ENCODE measurements at places on chromosomes 5 and 9.
A peak's percentile ranks its signal among the peaks of the same experiment; 100 is the strongest.

DNA sequence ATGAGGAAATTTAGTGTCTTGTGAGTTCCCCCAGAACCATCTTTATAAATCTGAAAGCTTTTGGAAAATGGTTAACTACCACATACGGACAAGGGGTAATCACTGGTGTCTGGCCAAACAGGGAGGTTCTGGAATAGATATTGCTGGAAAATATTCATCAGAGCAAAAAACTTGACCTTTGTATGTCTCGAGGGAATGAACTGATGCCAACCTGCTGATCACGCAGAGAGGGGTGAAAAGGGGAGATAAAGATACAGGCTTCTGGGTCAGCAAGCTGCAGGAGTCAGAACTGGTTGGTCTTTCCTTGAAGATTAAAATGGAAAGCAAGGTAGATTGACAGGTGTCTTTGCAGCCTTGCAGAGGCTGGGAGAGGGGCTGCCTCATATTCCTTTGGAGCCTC, 35.5 kb downstream of the PSAT1 start:
- no peak for DNase-seq

DNA sequence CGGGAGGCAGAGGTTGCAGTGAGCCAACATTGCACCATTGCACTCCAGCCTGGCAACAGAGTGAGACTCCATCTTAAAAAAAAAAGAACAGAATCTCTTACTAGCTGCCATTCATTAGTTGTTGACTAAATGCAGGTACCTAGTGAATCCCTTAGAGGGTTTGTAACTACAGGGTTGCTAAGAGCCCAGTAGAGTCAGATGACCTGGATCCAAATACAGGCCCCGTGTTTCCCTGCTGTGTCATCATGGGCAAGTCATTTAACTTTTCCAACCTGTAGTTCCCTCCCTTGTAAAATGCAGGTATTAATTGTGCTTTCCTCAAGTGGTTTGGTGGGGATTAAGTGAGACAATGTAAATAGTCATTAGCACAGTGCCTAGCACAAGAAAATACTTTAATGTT, 32.8 kb downstream of the PLAC8L1 start:
- DNase-seq = no peak

DNA sequence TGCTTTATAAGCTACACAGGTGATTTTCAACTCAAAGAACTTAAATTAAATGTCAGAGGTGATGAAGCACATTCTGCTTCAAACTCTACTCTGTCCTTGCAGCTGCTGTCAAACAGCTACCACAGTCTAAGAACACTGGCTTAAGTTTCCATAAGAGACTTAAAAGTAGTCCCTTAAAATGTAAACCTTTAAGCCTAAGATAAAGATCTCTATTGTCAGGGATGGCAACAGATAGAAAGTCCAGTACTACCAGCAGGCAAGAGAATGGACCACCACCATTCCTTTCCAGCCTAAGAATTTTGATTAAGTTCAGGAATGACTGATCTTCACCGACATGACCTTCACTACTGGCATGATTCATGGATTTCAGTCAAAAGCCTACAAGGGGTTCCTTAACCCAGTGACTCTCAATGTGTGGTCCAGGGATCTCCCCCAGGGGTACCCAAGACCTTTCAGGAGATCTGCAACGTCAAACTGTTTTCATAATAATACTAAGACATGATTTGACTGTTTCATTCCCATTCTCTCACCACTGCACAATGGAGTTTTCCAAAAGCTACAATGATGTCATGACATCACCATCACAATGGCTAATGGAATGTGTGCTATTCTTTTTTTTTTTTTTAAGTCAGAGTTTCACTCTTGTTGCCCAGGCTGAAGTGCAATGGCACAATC, 41.1 kb upstream of the PLPP6 start:
- no peak for DNase-seq

GRCh38 chr5:170225326-170226128, 7.3 kb upstream of the C5orf58 start:
- peak; percentile 79 for DNase-seq

- DNase-seq = no peak
These were observed 8.2 kb upstream of the CRHBP start for GRCh38 chr5:76944638-76945037.

DNA sequence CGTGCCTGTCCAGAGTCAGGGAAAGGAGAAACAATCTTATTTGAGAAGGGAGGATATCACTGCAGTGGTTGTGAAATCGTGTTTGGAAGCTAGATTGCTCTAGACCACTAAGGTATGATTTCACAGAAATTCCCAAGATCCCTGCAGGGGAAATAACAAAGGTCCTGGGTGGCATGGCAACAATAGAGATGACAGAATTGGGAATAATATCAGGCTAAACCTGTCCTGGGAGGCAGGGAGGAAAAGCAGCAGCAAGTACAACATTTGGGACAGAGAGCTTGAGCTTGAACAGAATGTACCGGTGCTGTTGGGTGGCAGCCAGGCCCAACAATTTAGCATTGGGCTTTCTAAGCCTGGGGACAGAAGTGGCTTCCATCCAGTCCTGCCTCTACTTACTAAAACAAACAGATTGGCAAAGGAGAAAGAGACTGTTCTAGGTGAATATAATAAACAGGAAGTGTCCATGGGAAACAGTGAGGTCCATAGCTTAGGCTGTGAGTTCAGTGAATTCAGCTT, 17.0 kb upstream of the ARHGAP26 start:
- DNase-seq = no peak

- DNase-seq = no peak
These were observed 619.0 kb downstream of the CDH18 start for GRCh38 chr5:19369048-19369447.

DNA sequence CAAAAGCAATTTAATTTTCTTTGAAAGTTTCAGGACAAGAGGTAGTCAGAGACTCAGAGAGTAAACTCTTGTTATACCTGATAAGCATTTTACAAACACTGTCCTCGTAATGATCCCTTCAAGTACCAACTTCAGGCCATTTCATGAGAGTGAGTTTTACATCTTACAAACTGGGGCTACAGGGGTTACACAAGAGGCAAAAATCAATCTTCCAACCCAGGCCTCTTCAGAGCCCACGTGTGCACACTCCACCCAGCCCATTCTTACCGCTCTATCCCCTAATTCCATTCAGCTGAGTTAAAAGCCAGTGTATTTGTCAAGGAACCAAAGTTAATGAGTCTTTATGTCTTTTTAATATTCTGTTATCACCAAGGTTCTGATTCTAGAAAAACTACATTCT, 46.5 kb downstream of the PSMB7 start:
- DNase-seq = no peak

DNA sequence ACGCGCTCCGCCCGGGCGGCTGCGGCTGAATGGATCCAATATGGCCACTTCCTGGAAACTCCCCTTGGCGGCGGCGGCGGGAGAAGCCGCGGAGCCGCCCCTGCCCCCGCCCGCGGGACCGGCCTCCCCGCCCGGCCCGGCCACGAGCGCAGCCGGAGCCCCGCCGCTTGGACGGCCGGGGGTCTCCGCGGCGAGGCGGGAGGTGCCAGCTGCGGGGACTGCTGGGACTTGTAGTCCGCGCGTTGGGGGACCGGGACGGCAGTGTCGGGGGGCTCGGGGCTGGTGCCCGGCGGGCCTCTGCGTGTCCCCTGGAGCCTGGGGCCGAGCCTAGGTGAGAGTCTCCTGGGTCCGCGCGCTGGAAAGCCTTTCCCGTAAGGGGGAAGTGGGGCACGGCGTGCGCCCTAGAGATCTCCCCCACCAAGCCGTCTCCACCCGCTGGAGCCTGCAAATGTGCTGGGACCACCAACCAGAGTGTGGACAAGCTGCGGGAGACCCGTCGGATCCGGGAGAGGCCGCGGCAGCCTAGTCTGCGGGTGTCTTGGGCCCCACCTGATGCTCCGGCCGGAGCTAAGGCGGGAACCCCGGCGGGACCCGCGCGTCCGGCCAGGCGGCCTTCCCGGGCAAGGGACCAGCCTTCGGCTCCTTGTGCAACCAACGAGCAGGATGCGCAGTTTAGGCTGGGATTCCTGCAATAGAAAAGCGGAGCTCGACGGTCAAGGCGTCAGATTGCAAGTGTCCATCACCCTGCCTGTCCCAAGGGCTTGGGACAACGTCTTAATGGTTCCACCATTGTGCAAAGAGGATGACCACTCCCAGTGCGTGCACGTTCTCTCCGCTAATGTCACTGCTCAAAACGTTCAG, at the start of gene SEPTIN8:
Gene SEPTIN8 (minus strand): TSS at position 31 of the 861 bp plus-strand sequence. CDS start 102 bp downstream, outside the sequence.
- peak; percentile 75 for DNase-seq

DNA sequence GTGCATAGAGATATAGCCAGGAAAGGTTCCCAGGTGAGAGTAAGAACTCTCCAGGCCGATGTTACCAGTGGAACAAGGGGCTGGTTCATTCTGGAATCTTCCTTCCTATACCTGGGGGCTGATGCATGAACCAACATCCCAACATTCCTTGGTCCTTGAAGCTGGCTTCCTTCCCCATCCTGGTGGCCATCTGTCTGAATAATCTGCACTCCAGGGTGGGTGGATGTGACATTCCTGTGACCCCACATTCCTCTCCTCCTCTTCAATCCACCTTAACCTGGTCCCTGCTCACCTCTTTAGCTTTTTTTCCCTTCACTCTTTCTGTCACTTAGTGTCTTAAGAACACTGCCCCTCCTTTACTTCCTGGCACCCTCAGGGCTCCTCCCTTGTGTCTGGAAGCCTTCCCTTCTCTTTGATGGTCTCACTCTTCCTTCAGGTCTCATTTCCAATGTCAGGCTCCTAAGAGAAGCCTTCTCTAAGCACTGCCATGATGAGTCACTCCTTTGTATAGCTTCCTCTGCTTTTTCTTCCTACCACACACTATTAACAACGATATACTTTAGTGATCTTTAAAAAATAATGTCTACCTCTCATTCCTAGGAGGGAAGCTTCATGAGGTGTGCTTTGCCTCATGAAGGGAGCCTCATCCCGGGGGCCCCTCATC, 80.3 kb downstream of the BOD1 start:
- DNase-seq = no peak

GRCh38 chr9:88396836-88397577, 8.8 kb downstream of the SPIN1 start:
- DNase-seq = no peak

- DNase-seq = no peak
These were observed 215.2 kb downstream of the COMMD10 start for GRCh38 chr5:116299746-116300640.

DNA sequence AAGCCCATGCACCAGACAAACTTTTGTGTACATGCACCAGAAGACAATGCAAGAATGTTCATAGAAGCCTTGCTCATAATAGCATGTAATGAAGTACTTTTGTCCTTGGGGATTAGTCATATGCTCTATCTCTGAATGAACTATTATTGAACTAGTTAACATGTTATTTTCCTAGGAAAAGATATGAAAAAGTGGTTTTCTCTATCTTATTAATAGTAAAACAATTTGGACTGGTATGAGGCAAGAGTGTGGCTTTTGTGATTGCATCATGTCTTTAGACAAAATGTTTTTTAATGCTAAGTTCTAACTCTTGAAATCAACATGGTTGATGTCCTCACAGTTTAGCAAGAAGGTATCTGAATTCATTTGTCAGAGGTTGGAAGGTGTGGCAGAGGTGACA, 55.7 kb upstream of the SPDL1 start:
- no peak for DNase-seq

DNA sequence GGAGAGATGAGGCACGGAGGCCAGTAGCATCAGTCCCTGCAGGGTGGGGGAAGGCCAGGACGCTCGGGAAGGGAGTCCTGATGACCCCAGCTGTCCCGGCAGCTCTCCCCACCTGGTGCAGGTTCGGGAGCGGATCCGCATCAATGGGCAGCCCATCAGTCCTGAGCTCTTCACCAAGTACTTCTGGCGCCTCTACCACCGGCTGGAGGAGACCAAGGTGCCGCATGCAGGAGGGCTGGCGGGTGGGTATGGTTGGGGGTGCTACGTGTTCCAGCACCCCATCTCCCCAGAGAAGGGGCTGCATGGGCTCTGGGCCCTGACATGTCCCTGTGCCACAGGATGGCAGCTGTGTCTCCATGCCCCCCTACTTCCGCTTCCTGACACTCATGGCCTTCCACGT, 4.2 kb downstream of the FPGS start:
- DNase-seq = no peak

DNA sequence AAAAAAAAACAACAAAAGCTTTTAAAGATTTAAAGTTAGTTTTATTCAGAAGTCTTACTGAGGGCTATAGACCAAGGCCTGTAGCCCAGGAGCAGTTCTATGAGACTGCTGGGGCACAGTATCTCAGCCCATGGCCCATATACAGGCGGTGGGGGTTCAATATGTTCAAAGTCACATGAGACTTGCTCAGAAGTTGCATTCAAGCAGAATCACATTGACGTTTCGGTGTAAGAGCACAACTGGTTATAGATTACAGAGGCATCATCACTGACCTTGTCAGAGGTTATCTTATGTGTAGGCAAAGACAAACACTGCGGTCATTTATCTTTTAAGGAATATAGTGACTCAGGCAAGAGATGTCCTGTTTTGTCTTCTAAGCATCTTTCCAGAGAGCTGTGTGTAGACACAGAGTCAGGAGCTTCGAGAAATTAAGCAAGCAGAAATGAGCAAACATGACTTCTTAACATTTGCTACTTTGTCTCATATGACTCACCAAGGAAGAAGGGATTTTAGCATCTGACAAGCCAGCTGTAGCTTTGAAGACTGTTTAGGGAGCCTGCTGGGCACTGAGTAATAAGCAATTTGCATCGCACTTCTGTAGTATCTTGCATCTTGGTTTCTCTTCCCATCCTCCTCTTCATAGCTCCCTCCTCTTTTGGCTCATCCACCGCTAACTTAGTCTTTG, 12.9 kb upstream of the F2RL1 start:
- DNase-seq = no peak

- DNase-seq = peak; percentile 96
These were observed at the start of gene TDRD7 for GRCh38 chr9:97411789-97412625. TSS of gene TDRD7 (plus strand) at chr9:97412096. CDS start at chr9:97428466, 16,370 bp downstream.

- DNase-seq = no peak
These were observed at the start of gene LARP1 for GRCh38 chr5:154755361-154756008. TSS of gene LARP1 (plus strand) at chr5:154755377. CDS start at chr5:154755758, 381 bp downstream.

All from HEK293T (cell line).